Chondrocyte (in vitro differentiated cells): ENCODE measurements at places on chromosomes 1 and 21.

DNA sequence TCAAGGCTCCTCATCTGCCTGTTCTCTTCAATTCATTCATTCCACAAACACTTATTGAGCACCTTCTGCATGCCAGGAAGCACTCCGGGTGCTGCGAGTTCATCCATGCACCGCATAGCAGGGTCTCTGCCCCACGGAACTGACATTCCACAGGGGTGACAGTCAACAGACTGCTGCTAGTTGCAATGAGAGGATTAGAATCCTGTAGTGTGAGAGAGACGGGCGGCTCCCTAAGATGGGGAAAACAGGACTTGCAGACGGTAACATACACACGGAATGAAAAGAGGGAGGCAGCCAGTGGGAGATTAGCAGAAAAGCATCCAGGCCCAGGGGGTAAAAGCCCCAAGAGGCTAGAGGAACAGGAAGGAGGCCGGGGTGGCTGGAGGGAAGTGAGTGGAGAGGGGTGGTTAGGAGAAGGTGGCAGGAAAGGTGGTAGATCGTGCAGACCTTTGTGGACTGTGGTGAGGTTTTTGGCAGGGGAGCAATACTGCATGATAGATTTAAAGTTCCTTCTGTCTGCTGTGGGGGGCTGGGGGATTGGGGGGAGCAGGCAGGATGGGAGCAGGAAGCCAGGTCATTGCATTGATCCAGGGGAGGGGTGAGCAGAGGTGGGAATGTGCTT, 6.6 kb downstream of the TNFRSF8 start:
- no peak for DNase-seq

DNA sequence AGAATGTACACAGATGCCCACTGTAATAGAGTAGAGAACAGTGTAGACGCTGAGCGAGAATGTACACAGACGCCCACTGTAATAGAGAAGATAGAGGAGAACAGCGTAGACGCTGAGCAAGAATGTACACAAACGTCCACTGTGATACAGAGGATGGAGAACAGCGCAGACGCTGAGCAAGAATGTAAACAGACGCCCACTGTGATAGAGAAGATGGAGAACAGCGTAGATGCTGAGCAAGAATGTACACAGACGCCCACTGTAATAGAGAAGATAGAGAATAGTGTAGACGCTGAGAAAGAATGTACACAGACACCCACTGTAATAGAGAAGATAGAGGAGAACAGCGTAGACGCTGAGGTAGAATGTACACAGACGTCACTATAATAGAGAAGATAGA, 306.9 kb downstream of the SMYD3 start:
- DNase-seq: no peak

DNA sequence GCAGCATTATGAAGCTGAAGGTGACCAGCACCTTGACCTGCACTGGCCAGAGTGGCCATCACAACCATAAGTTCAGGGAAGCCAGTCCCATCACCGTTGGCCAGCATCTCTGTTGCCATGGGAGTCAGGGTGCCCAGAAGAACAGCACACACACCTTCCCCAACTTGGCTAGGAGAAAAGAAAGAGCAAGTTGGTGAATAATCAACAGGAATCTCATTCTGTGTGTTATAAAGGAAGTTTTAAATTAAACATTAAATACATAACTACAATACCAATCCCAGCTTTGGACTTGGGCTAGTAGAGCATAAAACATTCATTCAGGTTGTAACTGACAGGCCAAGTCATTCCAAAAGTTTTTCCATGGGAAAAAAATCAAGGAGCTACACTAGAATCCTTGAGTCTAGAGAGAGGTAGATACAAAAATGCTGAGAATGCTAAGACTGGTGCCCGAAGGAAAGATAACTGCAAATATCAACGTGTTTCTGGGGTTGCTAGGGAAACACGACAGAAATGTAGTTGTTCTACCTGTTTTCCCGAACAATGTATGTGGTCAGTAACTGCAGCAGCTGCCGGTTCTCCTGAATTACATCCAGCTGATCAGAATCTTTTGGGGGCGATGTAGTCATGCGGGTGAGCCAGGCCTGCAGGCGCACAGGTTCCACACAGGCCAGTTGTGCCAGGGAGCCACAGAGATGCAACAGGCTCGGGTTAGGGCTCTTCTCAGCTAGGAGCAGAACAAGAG, 45.6 kb downstream of the UBR4 start:
- DNase-seq: no peak

DNA sequence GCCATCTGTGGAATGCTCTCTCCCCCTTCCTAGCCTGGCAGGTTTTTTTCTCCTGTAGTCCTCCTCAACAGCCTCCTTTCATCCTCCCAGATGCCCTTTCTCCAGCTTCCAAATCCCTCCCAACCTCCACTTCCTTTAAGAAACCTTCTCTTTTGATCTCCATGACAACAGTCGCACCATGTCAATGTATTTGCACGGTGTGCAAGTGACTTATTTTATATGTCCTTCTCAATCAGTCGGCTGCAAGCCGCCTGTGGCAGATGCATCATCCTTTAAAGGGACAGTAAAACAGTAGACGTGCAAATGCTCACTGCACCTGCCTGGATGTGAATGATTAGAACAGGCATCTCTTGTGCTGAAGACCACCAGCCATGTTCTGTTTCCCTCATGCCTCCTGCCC, 285.2 kb downstream of the PCP4 start:
- no peak for DNase-seq

GRCh38 chr1:205170532-205171269, 40.8 kb downstream of the DSTYK start:
- DNase-seq: no peak

DNA sequence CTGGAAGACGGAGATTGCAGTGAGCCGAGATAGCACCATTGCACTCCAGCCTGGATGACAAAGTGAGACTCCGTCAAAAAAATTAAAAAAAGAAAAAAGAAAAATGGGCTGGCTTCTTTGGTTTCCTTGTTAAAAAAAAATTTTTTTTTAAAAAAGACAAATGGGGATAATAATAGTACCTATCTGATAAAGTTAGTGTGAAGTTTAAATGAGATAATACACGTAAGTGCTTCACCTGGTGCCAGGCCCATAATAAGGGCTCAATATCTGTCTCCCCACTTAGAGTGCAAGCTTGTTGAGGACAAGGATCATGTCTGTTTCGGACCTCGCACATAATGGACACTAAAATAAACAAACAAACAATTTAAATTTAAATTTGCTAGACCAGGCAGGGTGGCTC, 30.0 kb upstream of the HTR1D start:
- no peak for DNase-seq

- no peak for DNase-seq
Observed at GRCh38 chr1:36144413-36144812, 4.9 kb downstream of the TRAPPC3 start.

DNA sequence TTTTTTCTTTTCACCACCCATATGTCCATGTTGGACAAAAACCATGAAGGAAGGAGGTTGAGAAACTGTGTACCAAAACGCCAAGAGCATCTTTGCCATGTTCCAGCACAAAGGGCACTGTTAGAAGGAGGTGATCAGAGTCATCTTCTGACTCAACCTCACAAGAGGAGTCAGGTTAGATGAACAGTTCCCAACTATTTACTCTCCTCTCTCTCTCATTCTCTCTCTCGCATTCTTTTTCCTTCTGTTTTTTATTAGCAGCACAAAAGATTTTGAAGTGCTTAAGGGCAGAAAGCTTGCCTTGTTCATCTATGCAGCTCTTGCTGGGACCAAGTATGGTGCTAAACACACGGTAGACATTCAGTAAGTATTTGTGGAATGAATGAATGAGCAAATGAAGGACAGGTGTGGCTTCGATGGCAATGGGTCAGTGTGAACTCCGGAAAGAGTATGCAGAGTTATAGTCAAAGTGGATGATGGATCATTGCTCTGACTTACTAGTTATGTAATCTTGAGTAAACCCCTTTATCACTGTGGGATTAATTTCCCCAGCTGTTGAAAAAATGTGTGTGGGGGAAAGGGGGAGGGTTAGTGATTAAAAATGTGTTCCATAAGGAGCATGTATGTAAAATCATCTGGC, 33.9 kb downstream of the DDR2 start:
- no peak for DNase-seq

GRCh38 chr1:2526824-2527555, 594 bp upstream of the PANK4 start:
- DNase-seq: no peak

DNA sequence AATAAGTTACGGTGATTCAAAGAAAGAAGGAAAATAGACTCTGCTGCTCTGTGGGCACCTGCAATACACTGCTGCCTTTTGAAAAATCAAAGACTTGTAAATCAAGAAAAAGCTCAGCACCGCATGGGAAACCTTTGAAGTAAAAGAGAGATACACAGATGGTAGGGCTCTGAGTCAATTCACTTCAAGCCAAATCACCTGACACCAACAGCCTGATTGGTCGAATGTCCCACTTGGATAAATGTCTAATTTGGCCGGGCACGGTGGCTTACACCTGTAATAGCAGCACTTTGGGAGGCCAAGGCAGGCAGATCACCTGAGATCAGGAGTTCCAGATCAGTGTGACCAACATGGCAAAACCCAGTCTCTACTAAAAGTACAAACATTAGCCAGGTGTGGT, 19.2 kb upstream of the RCAN3 start:
- DNase-seq: no peak

GRCh38 chr1:31374511-31375196, 1.8 kb upstream of the FABP3 start:
- no peak for DNase-seq

GRCh38 chr1:19577561-19577960, 66.5 kb upstream of the NBL1 start:
- no peak for DNase-seq

- no peak for DNase-seq
Observed at GRCh38 chr1:1291548-1292441, 11.6 kb downstream of the SCNN1D start.

- no peak for DNase-seq
Observed at GRCh38 chr21:35216996-35217395, 167.9 kb upstream of the RUNX1 start.
